ENCODE measurements at places on chromosomes 12 and 14.

DNA sequence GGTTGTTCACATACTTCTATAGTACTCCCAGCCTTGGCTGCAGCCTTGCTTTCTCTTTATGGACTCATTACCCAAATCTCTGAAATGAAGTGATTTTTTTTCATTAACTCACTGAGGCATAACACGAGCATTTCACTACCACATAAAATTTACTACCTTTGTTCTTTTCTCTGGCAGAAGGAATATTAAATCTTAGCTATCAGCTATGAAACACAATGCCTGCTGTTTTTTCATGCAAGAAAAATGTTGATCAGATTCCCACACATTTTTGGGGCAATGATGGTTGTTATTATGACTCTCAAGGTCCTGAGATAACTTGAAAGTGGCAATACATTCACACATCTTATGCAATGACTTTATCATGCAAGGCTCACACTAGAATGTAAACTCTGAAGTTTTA is 225.3 kb upstream of the ATP2B1 start:
- no peak for DNase-seq

- no peak for DNase-seq
Observed at GRCh38 chr14:84442521-84442920, 1087.4 kb upstream of the FLRT2 start.

- no peak for DNase-seq
Observed at GRCh38 chr14:20215196-20215595, 8.3 kb upstream of the OR11H6 start.

- no peak for DNase-seq
Observed at GRCh38 chr12:122811777-122812176, 23.5 kb upstream of the HIP1R start.

DNA sequence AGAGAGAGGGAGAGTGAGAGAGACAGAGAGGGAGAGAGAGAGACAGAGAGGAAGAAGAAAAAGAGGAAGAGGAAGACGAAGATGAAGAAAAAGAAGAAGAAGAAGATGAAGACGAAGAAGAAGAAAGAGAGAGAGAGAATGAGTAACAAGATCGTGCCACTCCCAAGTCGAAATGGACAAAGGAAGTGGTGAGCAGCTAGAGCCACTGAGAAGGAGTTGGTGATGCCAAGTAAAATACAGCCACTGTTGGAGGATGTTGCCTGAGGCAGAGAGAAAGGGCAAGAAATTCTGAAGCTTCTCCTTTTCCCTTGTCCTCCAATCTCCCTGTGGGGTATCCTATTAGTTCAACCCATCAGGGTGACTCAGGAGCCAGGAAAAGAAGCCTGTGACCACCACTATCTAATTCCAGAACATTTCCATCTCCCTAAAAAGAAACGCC is 12.5 kb upstream of the ANAPC5 start:
- DNase-seq: no peak

GRCh38 chr14:64885559-64885958 is 5.9 kb upstream of the SPTB start:
- no peak for DNase-seq

- DNase-seq: no peak
Observed at GRCh38 chr12:120381752-120382419, 12.9 kb upstream of the MSI1 start.

- no peak for DNase-seq
Observed at GRCh38 chr12:100401660-100402059, 44.8 kb downstream of the SLC17A8 start.

DNA sequence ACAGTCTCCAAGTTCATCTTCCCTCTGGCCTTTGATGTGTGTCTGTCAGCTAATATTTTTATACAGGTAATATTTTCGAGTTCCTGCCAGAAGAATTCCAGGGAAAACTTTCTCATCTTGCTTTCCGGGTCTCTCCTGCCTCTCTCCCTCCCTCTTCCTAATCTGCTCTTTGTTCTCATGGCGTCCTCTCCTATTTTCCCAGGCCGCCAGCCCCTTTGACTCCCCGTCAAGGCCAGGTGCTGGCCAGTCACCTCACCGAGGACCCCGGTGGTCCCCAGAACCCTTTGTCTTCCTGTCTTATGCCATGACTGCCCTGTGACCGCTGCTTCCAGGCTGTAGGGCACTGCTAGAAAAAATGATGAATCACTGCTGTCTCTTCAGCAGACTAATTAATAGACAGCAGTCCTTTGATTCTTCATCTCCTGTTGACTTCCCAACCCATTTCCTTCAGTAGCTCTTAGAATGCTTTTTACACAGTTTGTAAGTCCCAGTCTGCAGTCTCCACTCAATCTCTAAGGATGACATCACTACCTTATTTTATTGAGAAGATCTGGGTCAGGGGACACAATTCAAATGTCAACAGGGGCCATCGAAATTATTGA is 40.7 kb downstream of the PPFIBP1 start:
- DNase-seq: no peak

DNA sequence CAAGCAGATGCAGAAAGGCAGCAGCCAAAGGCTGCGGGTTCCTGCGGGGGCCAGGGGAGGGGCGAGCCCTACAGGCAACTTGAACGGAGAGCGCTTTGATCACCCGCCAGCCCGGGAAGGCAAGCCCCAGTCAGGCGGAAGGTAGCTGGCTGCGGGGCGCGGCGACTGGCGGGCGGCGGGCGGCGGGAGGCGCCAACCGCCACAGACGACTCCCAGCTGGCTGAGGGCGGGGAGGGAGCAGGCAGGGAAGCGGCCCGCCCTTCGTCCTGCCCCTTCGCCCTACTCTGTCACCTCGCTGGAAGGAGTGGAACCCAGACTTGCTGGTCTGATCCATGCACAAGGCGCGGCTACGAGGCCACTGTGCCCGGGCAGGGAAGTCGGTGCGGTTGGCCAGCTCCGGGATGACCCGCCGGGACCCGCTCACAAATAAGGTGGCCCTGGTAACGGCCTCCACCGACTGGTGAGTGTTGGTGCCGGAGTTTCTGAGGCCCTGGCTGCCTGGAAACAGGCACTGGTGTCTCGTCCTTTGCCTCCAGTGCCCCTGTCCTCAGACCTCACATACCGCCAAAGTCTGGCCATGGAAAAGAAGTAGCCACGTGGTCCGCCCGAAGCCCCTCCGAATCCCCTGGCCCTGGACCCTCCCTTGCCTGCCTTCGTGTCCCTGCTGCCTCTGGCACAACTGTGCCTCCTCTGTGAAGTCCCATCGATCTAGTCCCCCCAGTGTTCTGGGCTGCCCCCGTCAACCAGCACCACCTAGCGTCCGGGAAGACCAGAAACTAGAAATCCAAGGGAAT is 15.4 kb upstream of the CARMIL3 start:
- DNase-seq: peak; percentile 80

GRCh38 chr12:123671876-123672275 is 963 bp downstream of the TCTN2 start:
- no peak for DNase-seq

Data from ovary (tissue), 10 donors.